Glomerular endothelial cell (primary cell): ENCODE measurements at places on chromosomes 12 and 14. TPM values are rescaled to one million over a fixed set of nuclear protein-coding genes. Genes with fewer than 3 reads are reported as not detected.

GRCh38 chr14:59394268-59394667 is 70.9 kb downstream of the GPR135 start:
- DNase-seq = no peak

- DNase-seq = no peak
These were observed 27.8 kb downstream of the FBRSL1 start for GRCh38 chr12:132517740-132518100.

FLVCR2 gene
- 2.1 and 7.4 TPM in 2 replicates for total RNA-seq

- no peak for DNase-seq
These were observed 341.2 kb upstream of the KITLG start for GRCh38 chr12:88921434-88921833.

DNA sequence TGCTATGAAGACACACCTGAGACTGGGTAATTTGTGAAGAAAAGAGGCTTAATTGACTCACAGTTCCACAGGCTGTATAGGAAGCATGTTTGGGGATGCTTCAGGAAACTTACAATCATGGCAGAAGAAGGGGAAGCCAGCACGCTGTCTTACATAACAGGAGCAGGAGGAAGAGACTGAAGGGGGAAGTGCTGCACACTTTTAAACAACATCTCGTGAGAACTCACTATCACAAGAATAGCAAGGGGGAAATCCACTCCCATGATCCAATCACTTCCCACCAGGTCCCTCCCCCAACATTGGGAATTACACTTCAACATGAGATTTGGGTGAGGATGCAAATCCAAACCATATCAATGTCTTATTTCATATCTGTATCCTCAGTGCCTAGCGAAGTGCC is 307.2 kb downstream of the ATP23 start:
- no peak for DNase-seq

DNA sequence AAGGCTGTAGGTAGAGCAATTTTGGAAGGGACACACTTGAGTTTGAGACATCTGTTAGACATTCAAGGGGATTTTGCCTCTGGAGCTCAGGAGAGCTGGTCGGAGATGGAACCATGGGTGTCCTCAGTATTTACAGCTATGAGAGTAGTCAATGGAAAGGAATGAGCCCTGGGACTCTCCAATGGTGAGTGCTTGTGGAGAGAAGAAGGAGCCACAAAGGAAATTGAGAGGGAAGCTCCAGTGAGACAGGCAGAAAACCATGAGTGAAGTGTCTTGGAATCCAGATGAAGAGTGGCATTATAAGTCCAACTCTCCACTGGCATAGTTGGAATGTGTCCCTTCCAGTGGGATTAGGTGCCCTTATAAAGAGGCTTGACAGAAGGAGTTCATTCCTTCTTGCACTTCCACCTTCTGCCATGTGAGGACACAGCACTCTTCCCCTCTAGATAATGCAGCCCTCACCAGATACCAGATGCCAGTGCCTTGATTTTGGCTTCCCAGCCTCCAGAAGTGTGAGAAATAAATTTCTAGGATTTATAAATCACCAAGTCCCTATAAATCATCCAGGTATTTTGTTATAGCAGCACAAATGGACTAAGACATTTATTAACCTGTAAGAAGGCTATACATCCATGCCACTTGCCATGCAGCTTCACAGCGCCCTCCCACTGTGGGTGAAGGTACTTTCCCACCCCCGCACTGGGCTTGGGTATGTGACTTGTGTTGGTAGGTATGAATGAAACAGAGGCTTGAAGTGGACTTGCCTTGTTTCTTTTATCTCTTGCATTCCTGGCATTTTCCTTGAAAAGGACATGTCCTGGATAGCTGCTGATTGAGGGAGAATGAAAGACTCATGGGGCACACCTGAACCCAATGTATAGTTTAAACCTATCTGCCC is 27.3 kb downstream of the LLPH start:
- DNase-seq = no peak

GRCh38 chr12:131636940-131637750 is 73.7 kb upstream of the SFSWAP start:
- no peak for DNase-seq

DNA sequence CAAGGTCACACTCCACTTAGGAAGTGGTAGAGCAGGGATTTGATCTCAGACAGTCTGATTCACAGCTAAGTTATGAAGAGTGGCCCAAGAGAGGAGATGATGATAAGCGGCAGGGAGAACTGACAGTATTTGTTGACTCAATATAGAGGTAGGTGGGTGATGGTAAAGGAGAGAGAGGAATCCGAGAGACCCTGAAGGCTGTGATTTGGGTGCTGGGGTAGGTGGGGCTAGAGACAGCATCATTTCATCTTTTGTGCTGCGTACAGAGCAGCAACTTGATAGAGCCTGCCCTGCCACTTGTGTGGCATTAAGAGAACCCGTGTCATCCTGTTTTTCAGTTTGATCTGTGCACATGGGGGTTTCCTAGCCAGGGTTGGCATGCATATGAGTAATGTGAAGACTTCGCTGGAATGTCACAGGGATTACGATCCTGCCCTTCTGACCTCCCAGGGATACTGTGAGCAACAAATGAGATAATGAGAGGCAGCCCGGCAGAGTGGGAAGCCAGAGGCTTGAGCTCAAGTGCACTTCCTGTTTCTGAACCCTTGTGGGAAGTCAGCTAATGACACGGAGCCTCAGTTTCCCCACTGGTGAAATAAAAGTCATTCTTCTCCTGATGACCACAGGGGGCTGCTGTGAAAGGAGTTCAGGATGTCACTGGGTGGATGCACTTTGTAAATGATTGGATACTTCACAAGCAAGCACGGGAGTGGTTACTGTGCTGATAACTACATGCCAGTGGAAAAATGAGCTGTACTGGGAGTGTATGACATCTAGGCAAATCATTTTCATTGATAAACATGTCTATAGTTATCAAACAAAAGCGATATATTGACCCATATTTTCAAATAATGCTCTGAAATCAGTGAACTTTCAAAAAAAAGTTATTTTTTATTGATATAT is 59.5 kb upstream of the IGF1 start:
- no peak for DNase-seq

PPP4R4 gene
- 0.06 and 0.58 TPM in 2 replicates for total RNA-seq

DNA sequence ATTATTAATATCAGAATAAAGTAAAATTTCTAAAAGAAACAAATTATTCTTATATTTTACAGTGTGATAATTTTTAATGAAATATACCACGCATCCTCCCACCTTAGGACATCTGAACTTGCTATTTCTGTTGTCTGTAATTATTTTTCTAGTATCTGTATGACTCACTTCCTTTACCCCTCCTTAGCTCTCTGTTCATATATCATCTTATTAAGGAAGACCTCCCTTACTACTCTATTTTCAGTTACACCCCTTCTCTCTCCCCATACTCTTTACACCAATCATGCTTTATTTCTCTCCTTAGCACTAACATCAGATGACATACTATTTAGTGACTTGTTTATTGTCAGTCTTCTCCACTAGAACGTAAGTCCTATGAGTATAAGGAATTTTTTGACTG is 34.2 kb upstream of the C12orf50 start:
- DNase-seq = no peak

DNA sequence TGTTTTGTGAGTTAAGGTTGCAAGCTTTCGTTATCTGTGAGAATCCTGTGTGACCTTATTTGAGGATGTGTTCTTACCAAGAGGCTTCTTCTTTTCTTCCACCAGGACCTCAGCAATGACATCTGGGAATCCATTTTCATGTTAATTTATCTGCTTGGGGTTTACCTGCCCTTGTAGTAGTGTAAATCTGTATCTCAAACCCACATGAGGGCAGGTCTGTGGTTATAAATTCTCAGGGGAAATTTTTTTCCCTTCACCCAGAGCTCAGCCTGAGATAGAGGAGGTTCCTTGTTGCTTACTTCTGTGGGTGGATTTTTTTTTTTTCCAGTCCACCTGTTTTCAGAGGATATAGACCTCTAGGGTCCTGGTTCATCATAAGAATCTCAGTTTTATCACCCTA is 70.8 kb downstream of the AKAP6 start:
- no peak for DNase-seq

DNA sequence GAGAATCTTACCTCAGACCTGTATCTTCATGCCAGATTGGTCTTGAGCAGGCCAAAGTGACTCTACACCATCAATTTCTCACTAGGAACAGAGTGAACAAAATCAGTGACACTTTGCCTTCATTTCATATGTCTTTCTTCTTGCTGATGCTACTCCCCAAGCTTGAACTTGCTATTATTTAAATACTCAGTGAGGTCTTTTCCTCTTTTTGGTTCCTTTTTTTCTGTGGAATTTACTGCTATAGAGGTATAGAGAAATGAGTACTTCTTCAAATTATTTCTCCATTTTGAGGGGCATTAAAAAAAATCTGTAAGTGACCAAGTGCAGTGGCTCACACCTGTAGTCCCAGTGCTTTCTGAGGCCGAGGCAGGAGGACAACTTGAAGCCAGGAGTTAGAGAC is at the start of gene GPR33:
TSS of gene GPR33 (minus strand) at position 154 of the 400 bp plus-strand sequence. CDS start 4,074 bp downstream, outside the sequence.
- DNase-seq = no peak

DNA sequence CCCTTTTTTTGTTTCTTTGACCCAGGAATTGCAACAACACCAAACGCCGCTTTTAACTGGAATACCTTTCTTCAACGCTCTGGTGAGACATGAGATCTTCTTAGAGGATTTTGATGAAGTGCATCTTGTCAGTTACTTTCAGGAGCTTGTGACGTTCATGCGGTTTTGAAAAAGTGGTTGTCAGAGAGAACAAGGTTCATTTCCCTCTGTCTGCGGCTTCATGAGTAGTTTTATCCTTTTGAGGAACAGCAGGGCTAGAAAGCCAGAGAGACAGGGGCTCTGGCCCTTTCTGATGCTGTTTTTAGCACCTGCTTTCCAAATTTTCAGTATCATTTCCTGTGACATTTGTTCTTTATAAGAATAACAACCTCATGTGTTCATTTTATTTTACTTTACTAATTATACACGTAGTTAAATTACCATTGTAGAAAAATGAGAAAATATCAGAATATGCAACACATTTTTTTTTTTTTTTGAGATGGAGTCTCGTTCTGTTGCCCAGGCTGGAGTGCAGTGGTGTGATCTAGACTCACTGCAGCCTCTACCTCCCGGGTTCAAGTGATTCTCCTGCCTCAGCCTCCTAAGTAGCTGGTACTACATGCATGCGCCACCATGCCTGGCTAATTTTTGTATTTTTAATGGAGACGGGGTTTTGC is 61.8 kb downstream of the GLT1D1 start:
- no peak for DNase-seq

GRCh38 chr14:98966475-98967162 is 305.4 kb downstream of the BCL11B start:
- no peak for DNase-seq

DNA sequence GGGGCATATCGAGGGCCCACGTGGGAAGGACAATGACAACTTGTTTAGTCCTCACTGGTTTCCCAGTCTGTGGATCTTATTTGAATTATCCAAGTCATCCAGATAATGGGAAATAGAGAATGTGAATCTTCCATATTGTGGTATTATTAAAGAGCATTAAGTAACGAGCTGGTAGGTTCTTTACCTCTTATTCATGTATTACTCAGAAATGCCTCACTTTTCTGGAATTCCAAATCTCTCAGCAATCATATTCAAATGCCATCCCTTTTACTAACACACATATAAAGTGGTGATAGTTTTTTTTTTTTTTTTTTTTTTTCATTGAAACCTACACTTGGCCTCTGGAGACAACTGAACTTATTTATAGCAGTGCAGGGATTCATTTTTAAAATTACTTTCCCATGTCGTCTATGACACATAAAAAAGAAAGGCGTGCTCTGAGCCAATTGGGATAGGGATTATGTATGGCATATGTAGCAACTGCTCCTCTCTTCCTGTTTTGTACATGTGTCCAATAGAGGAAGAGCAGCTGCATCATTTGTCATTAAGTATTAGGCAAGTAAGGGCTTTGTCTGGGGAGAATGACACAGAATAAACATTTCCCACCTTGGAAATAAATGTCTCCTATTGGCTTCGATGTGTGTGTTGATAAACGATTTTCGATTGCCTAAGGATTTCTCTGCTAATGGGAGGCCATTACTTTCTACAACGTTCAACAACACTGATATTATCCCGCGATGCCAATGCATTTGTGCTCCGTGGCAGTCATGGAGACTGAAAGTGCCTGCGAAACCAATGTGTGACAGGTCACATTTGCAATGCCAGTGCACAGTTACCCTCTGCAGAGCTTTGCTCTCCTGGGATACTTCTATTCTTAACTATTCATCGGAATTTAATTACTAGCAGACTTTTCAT is 78.6 kb upstream of the IFNG-AS1 start:
- no peak for DNase-seq

DNA sequence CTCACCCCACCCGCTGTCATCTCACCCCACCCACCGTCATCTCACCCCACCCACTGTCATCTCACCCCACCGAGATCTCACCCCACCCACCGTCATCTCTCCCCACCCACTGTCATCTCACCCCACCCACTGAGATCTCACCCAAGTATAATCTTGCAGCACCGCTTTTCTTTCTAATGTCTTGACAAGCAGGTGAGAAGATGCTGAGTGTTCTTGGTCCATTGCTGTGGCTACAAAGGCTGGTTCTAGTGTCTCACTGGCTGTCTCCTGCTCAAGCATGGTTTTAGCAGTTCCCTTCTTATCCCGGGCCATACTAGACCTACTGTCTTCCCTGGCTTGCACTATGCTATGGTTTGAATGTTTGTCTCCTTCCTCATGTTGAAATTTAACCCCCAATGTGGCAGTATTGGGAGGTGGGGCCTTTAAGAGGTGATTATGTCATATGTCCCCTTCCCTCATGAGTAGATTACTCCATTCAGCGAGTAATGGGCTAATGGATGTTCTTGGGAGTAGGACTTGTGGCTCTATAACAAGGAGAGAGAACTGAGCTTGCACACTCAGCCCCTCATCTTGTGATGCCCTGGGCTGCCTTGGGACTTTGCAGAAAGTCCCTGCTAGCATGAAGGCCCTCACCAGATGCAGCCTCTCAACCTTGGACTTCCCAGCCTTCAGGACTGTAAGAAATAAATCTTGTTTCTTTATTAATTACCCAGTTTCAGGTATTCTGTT is 47.7 kb upstream of the PPP2R5C start:
- no peak for DNase-seq

CDC42BPB gene
- total RNA-seq = 130 and 191 TPM in 2 replicates

DNA sequence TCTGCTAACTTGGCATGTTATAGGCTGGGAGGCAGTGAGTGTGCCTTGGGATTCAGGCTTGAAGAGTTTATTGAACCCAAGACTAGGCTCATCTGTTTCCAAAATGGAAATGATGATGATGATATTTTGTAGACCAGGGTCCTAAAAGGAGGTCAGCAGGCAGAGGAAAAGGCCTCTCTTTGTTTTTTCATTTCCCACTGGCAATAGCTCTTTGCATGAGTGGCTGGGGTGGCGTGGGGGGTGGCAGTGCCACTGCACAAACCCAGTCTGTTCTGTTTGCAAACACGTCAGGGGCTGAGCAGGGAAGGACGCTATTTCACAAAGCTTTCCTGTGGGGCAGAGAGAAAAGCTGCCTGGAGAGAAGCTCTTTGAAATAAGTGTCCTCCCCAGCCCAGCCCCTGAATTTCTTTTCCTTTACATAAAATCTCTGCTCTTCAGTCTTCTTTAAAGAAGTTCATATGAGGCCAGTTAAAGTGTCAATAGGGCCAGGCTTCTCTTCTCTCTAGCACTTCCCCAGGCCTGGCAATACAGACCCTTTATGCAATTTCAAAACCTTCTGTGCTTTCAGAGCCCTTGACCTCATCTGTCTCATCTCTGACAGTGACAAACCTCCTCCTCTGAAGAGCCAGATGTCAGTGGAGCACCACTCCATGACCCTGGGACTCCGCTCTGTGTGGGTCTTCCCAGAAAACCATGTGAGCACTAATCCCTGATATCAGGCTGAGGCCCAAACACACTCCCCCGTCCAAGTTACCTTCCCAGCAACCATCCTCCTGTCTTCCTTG is 72.8 kb downstream of the ZNF664 start:
- no peak for DNase-seq

GLIPR1L1 gene
- total RNA-seq = not detected in 2 replicates

- DNase-seq = no peak
These were observed 119.3 kb downstream of the LMNTD1 start for GRCh38 chr12:25433581-25434325.
